NCI-H1048 (cell line): ENCODE measurements at places on chromosomes 3 and 15.

- DNase-seq: no peak
Observed at GRCh38 chr15:38266247-38266986, 13.8 kb downstream of the SPRED1 start.

DNA sequence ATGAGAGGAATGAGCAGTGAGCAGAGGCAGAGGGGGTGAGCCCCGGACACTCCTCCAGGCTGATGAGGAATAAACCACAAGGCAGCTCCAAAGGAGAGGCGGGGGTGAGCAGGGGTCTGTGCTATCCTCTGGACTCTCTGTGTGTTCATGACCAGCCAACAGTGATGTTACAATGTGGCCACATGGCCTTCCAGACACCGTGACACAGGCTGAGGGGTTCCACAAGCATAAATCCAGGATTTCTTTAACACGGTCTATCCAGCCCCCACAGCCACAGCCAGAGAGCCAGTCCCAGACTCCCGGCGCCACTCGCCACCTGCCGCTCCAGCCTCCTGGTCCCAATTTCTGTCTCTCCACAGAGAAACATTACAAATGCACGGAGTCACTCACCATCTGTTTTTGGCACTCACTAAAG, 24.4 kb downstream of the XXYLT1 start:
- no peak for DNase-seq

DNA sequence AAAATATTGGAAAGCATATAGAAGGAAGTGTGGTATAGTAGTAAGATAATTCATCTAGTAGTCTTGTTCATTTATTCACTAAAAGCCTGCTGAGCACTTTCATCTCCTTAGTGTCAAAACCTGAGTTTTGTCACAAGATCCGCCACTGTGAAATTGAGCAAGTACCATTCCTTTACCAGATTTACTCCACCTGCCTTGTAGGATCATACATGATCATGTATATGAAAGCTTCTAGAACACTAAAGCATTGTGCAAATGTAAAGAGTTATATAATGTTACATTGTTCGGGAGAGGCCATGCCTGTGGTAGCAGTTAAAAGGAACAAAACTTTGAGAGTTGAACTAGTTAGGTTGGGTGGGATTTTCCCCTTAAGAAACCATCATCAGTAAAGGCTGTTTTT, 35.0 kb downstream of the UBE2E2 start:
- DNase-seq: no peak

- no peak for DNase-seq
Observed at GRCh38 chr3:89889386-89889785, 782.0 kb downstream of the EPHA3 start.

GRCh38 chr3:190593075-190593474, 79.2 kb downstream of the IL1RAP start:
- no peak for DNase-seq

GRCh38 chr3:52874864-52875587, 22.3 kb downstream of the STIMATE start:
- no peak for DNase-seq

- no peak for DNase-seq
Observed at GRCh38 chr3:30319713-30320112, 286.7 kb upstream of the TGFBR2 start.

- DNase-seq: no peak
Observed at GRCh38 chr15:37142371-37142770, 42.0 kb upstream of the MEIS2 start.
